Right ventricle myocardium inferior (tissue), 1 donor: ENCODE measurements at places on chromosomes 1 and 21. TPM values are rescaled to one million over a fixed set of nuclear protein-coding genes. Genes with fewer than 3 reads are reported as not detected.

GRCh38 chr1:227775841-227776240 lies 39.6 kb upstream of the PRSS38 start:
- no peak for DNase-seq

The AKIRIN1 gene
- 65.7 TPM for total RNA-seq

GRCh38 chr1:187244623-187245022 lies 415.9 kb downstream of the PLA2G4A start:
- DNase-seq, result no peak

DNA sequence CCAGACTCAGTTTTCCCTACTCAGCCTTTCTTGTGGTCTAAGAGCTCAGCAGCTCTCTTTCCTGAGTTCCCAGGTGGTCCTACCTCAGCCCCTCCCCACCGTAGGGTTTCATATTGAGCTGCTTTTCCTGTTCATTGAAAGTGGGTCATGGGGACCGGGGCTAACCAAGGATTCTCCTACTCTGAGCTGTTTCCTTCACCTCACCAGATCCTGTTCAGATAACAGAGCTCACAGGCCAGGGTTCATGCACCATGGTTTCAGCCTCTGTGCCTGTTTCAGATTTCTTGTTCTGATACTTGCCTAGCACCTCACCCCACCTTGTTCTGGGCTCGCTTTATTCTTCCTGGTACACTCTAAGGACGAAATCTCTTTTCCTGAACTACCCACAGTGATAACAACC lies 8.5 kb downstream of the UBQLN4 start:
- DNase-seq, result no peak

The SYCP1 gene
- total RNA-seq, result not detected

- DNase-seq, result no peak
Measured at GRCh38 chr1:180842052-180842451, 70.6 kb upstream of the KIAA1614 start.

The CRP gene
- not detected for total RNA-seq

GRCh38 chr1:206477581-206478380 lies 7.5 kb downstream of the IKBKE start:
- no peak for DNase-seq

DNA sequence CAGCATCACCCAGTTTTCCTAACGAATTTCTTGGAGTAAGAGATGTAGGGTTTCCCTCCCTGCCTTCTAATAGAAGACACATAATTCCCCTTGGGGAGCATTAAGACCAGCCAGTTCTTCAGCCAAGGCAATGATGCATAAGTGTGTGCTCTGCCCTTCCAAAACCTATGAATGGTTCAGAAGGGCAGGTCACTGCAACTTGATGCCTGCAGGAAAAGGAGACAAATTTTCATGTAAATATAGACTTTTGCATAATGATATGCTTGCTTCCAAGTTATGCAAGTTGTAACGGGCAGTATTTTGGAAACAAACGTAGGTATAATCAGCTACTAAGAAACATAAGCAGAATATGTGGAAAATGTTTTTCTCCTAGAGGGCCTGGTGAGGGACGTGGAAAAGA lies 31.6 kb downstream of the PTGS2 start:
- DNase-seq, result no peak

The ACTN2 gene
- total RNA-seq, result 2,525 TPM

The TMEM81 gene
- 2.5 TPM for total RNA-seq

- DNase-seq, result no peak
Measured at GRCh38 chr1:116777831-116778830, 23.9 kb downstream of the CD2 start.

The CFAP107 gene
- not detected for total RNA-seq

The PDZK1IP1 gene
- total RNA-seq, result not detected

The F5 gene
- total RNA-seq, result 16.6 TPM

GRCh38 chr1:208880433-208881100 lies 636.4 kb upstream of the PLXNA2 start:
- DNase-seq, result no peak

- no peak for DNase-seq
Measured at GRCh38 chr1:183374825-183375224, 43.4 kb downstream of the NMNAT2 start.

The CFHR3 gene
- not detected for total RNA-seq

DNA sequence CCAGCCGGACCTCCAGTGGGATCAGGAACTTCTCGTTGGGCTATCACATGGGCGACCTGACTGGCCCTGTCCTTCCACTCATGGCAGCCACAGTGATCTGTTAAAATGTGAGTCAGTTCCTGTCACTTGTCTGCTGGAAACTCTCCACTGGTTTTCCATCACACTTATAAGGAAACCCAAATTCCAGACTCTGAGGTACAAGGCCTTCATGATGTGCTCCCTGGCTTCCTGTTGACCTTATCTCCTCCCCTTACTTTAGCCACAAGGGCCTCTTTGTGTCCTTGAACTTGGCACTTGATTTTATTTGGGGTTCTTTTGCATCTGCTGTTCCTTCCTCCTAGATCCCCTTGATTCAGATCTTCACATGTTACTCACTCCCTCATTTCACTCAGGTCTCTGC lies 96.8 kb downstream of the TENT5C start:
- no peak for DNase-seq

- no peak for DNase-seq
Measured at GRCh38 chr1:78143152-78143551, 97.4 kb downstream of the GIPC2 start.

- no peak for DNase-seq
Measured at GRCh38 chr1:235004840-235005391, 123.7 kb downstream of the TOMM20 start.

The FAM76A gene
- total RNA-seq, result 10.6 TPM

DNA sequence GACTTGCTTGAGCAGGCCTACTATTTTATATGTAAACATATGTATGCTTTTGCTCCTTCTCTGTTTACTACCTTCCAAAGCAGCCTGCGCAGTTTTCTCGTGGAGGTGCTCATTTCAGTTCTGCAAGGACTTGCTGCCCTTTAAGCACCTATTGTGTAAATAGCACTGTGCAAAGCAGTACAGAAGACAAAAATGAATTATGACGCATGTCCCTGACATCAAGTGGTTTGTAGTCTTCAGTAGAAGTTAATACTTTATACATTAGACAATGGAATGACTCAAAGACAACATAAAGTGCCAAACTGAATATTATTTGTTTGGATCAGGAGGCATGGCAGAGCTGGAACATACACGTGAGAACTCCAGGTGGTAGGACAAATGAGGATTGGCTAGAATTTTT lies 611.7 kb downstream of the LMO4 start:
- DNase-seq, result no peak

DNA sequence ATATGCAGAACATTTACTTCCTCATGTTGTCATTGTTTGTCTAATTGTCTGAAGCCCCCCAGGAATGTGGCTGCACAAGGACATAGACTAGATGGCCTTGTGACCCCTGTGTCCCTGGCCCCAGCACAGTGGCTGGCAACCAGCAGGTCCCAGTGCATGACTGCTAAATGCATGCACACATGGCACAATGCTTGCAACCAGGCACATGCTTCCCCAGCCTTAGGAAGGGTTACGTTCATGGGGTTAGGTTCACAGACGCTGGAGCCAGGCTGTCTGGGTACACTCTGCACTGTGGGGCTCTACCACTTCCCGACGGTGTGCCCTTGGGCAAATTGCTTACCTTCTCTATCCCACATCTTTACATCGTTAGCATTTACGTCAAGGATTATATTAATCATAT lies 21.2 kb upstream of the CLIC6 start:
- no peak for DNase-seq

DNA sequence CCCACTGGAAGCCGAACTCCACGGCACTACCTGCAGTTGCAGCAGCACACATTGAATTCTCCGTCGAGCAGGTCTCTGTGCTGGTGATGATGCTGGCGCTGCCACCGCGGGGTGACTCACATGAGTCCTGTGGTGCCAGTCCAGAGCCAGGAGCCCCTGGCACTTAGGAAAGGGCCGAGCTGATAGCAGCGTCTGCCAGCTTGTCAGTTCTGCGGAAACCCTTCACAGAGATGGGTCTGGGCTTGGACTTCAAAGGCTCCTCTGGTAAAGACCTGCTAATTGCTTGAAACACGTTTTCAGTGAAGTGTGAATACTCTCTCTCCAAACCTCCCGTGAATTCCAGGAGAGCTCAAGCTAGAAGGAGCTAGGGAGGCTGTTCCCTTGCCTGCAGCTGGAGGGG lies 92.2 kb downstream of the GRIK3 start:
- DNase-seq, result no peak

DNA sequence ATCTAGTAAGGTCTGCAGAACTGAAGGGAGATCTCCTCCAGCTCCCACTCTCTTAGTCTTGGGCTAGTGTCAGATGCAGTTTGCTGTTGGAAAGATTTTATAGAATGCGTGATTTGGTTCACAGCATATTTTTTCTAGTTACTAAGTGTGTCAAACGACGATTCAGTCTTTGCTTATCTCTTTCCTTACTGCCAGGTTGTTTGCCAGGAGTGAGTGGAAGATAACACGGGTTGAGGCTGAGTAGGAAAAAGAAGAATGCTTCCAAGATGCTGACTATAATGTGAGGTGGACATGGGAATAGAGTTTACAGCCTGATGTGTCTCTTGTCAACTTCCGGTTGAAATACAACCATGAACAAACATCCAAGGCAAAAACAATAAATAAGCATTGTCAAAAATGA lies 141.4 kb downstream of the GDAP2 start:
- DNase-seq, result no peak

DNA sequence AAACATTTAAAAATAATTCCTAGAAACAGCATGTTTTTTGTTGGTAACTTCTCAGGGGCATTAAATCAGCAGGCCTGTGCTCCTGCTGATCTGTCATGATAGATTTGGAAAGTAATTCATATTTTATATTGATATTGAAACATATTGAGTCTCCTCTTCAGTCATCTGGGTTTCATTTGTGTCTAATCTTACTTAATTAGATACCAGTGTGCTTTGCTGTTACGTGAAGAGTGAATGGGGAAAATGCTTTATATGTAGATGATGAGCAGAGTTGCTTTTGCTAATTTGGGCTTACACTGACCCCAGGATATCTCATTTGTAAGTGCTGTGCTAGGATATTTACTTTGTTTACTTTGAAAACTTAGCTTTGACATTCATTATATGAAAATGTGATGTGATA lies 45.9 kb downstream of the CHRM3 start:
- no peak for DNase-seq

GRCh38 chr1:209409780-209410179 lies 173.7 kb upstream of the CAMK1G start:
- DNase-seq, result no peak

DNA sequence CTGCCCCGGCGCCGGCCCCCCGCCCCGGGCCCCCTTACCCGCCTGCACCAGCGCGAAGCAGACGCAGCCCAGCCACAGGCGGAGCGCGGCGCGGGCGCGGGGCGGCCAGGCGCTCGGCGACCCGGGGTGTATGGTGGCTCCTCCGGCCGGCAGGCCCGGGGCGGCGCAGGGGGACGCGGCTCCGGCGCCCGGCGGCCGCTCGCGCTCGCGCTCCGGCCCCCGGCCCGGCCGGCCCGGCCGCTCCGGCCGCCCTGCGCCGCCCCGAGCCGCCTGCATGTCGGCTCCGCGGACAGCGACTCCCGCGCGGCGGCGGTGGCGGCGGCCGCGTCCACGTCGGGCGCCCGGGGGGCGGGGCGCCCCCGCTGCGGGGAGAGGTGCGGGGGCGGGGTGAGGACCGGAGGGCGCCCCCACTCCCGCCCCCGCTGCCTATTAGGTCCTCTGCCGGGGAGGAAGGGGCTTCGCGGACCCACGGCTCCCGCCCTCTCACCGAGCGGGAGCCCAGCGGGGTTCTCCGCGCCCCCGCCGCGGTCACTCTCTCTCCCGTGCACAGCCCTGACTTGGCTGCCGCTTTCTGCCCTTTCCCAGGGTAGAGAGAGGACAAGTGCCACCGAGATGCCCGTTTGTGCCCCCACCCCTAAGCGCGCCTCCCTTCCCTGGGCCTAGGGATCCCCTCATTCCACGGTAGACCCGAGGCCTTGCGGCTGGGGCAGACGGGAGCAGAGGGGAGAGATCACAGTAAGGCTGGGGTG lies at the start of gene FNDC5:
TSS of gene FNDC5 (minus strand) at position 298 of the 749 bp plus-strand sequence.
- no peak for DNase-seq

- DNase-seq, result no peak
Measured at GRCh38 chr1:191643060-191643459, 515.2 kb upstream of the RGS18 start.

- DNase-seq, result no peak
Measured at GRCh38 chr1:116690849-116691406, 23.4 kb upstream of the IGSF3 start.

- peak; percentile 93 for DNase-seq
Measured at GRCh38 chr1:111203681-111204200, 3.3 kb upstream of the DENND2D start.

GRCh38 chr1:6899621-6900020 lies 114.4 kb downstream of the CAMTA1 start:
- DNase-seq, result no peak

The S100A3 gene
- 0.49 TPM for total RNA-seq

The WNT9A gene
- total RNA-seq, result 0.73 TPM

GRCh38 chr1:65527190-65527589 lies 106.7 kb downstream of the LEPR start:
- DNase-seq, result no peak
